Smooth muscle cell of trachea (primary cell): ENCODE measurements at places on chromosomes 3 and 15. TPM values are rescaled to one million over a fixed set of nuclear protein-coding genes. Genes with fewer than 3 reads are reported as not detected.

Gene CEP19
- total RNA-seq = 2.3 and 2.8 TPM in 2 replicates

Gene TMEM266
- 0.29 and 0.66 TPM in 2 replicates for total RNA-seq

Gene DNAH12
- total RNA-seq = under 0.01 and 0.17 TPM in 2 replicates

Gene SERINC4
- total RNA-seq = 0.15 TPM in 1 of 2 replicates, not detected in the other

Gene PLD1
- 17.6 and 24.1 TPM in 2 replicates for total RNA-seq

Gene CORO2B
- total RNA-seq = 31.3 and 42.5 TPM in 2 replicates

Gene ZNF501
- total RNA-seq = 6.3 and 7.6 TPM in 2 replicates

Gene PCNP
- 93.8 and 116 TPM in 2 replicates for total RNA-seq

Gene HCLS1
- total RNA-seq = 0.15 and 0.17 TPM in 2 replicates

Gene GHRL
- 0.29 TPM in 1 of 2 replicates, not detected in the other for total RNA-seq

Gene TTLL13
- total RNA-seq = not detected in 2 replicates

Gene RBPMS2
- total RNA-seq = not detected in 2 replicates

Gene IQCF5
- not detected in 2 replicates for total RNA-seq

Gene STRA6
- total RNA-seq = 0.29 and 0.83 TPM in 2 replicates

Gene PRSS50
- total RNA-seq = not detected in 2 replicates

Gene TIGIT
- not detected in 2 replicates for total RNA-seq

Gene ARPC4
- 190 and 245 TPM in 2 replicates for total RNA-seq

Gene LRRN1
- total RNA-seq = under 0.01 TPM in 2 replicates

Gene TMEM158
- total RNA-seq = 46.0 and 82.2 TPM in 2 replicates

Gene MORC1
- not detected in 2 replicates for total RNA-seq

Gene CYP1A2
- total RNA-seq = not detected in 2 replicates

Gene AP3B2
- 0.15 and 1.5 TPM in 2 replicates for total RNA-seq

Gene SCAMP5
- 0.15 and 2.2 TPM in 2 replicates for total RNA-seq

Gene SPINK8
- not detected in 2 replicates for total RNA-seq

Gene GRM2
- total RNA-seq = 0.15 and 0.17 TPM in 2 replicates

Gene CD200R1
- under 0.01 TPM in 1 of 2 replicates, not detected in the other for total RNA-seq

Gene TUSC7
- total RNA-seq = under 0.01 TPM in 1 of 2 replicates, not detected in the other
